ENCODE measurements at places on chromosomes 7 and 10.

DNA sequence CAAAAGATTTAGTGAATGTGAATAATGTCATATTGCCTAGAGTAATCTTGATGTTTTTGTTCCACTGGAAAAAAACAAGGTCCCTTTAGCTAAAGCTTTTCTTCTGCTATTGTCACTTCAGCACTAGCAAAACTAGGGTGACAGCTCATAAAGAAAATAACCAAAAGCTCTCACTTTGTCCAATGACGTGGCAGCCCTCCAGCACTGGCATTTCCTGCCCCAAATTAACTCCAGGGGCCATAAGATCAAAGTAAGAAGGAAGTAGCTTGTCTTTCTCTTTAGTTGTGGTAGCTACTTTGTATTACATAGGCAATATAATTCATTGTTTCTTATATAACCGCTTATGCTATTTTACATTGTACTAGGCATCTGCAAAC lies 47.3 kb downstream of the LRRN3 start:
- peak; percentile 47 for DNase-seq

DNA sequence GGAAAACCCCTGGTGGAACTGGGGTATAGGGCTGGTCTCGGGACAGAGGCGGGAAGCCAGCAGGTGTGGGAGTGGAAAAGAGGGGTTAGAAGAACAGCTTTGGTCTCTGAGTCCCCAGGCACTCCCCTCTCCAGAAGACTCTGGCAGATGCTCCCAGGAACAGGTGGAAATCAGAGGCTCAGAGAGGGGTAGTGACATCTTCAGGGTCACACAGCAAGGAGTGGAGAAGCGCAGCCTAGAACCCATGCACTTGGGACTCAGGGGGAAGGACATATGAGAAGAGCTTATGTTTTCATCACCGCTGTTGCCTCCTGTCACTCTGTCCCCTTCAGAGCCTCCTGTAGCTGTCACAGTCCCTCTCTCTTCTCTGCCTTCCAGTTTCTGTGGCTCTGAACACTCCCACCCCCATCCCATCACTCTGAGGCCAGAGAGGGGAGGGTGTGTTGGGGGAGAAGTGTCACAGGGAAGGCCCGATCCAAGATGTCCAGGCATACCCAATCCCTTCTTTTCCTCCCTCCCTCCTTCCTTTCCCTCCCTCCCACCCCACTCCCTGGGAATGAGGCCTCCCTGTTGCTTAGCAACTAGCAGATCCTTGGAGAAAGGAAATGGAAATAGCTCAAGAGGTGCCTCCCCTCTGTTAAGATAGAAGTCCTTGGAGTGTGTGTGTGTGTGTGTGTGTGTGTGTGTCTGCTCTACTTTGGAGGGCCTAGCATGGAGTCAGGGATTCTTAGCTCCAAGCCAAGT lies 32.0 kb downstream of the SRRM3 start:
- DNase-seq, result no peak

GRCh38 chr7:35334506-35334905 lies 80.6 kb upstream of the TBX20 start:
- DNase-seq, result no peak

DNA sequence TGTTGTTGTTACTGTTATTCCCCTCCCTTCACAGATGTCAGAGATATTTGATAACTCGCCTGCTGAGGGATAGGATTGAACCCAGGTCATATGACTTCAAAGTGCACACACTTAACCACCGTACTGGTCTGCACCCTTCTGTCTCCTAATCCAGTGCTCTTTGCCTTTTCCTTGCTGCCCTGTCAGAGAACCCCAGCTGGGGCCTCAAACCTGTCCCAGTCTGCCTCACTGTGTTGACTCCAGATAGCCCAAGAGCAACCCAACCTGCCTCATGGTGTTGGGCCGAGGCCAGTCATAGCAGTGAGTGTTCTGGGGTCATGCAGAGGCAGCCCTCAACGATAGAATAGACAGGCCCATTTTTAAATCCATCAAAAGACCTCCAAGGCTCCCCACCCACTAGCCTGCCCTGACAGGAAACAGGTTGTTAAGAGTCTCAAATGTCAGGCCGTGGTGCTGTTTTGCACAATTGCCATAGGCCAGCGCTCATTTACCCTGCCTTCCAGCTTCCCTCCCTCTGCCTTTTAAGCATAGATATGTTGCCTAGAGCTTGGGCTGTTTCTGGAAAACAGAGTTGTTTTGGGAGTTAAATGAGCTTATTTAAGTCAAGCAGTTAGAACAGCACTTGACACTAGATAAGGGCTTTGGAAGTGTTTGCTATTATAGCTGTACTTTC lies 37.0 kb upstream of the PDCD4 start:
- DNase-seq, result peak; percentile 63

DNA sequence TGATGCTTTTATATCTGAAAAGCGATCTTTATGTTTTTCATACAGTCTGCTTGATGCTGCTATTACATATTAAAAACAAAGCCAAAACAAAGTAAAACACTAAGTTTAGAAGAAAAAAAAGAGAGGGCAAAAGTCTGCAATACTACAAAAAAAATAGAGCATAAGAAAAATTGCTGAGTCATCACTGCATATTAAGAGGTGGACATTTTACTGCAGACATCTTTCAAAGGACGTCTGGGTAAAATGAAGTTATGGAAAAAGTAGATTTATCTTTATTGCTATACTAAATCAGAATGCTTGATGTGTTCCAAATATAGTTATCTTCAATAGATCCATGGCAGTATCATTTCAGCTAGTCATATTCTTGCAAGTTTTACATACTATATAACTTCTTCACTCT lies 172.0 kb downstream of the MAGI2 start:
- DNase-seq, result no peak

- DNase-seq, result peak; percentile 97
Measured at GRCh38 chr10:129466703-129467358, at the start of gene MGMT. TSS of gene MGMT (plus strand) at chr10:129467241.

DNA sequence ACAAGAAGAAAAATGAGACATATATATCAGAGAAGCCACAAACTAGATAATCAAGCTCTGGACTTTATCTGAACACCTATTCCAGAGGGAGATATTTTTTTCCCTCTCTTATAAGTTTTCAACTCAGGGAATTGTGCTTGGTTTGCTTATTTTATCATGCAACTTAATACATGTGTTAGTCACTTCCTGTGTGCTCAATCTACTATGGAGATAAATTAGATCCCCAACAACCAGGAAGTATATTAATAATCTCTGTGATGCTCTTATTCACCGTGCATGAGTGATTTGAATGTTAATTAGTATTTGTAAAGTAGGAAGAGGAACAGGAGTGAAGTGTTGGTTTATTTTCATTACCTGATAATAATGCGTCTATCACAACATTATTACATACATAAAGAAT lies 38.8 kb upstream of the ZNF365 start:
- DNase-seq, result no peak

DNA sequence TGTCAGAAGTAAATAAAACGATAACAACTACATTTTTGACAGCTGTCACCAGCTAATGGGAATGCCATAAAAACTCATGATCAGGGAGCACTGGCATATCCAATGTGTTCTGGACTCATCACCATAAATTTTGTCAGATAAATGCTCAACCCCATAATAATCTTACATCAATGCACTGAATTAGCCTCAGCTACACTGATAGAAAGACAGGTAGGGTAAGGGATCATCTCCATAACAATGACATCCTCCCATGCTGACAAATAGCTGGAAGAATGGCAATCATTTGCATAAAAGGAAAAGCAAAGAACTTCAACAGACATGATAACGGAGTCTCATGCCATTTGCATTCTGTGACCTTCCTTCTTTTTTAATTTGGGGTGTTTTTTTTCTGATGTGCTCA lies 352.8 kb upstream of the PFKP start:
- DNase-seq, result no peak

GRCh38 chr10:96448021-96448457 lies 65.7 kb downstream of the TLL2 start:
- DNase-seq, result peak; percentile 84
